ENCODE measurements at places on chromosomes 5 and 9. TPM values are rescaled to one million over a fixed set of nuclear protein-coding genes. Genes with fewer than 3 reads are reported as not detected.

Gene UBQLN1
- total RNA-seq, result 112 TPM

Gene GADD45G
- total RNA-seq, result 0.21 TPM

Gene FAM13B
- total RNA-seq, result 12.8 TPM

Gene CBY3
- total RNA-seq, result not detected

Gene PRR7
- 28.0 TPM for total RNA-seq

Gene RETREG1
- total RNA-seq, result 3.0 TPM

Gene IL13
- total RNA-seq, result not detected

Gene CYLC2
- not detected for total RNA-seq

Gene THG1L
- 29.4 TPM for total RNA-seq

Gene NANS
- total RNA-seq, result 71.2 TPM

Gene PRLR
- total RNA-seq, result not detected

Gene KCNT1
- not detected for total RNA-seq

Gene SLC36A3
- not detected for total RNA-seq

Gene SLC6A18
- not detected for total RNA-seq

Gene CDH9
- total RNA-seq, result not detected

Gene SLC6A3
- total RNA-seq, result 0.17 TPM

Gene SLCO4C1
- not detected for total RNA-seq

Gene IRX1
- not detected for total RNA-seq

Gene GDA
- 0.84 TPM for total RNA-seq

Gene SPINK5
- total RNA-seq, result not detected

Gene ABO
- not detected for total RNA-seq

Gene IFNA13
- total RNA-seq, result not detected

Gene SLC4A9
- not detected for total RNA-seq

Gene RABL6
- 82.0 TPM for total RNA-seq

Gene FOXD4
- 0.58 TPM for total RNA-seq

Gene FOXI1
- not detected for total RNA-seq
